ENCODE measurements at places on chromosomes 3 and 15. TPM values are rescaled to one million over a fixed set of nuclear protein-coding genes. Genes with fewer than 3 reads are reported as not detected.

Gene POLR2M
- total RNA-seq: 222 TPM

Gene TMEM212
- not detected for total RNA-seq

Gene TMIE
- 0.85 TPM for total RNA-seq

Gene PCSK6
- total RNA-seq: 6.6 TPM

Gene SNTN
- 0.24 TPM for total RNA-seq

Gene GP5
- 0.83 TPM for total RNA-seq

DNA sequence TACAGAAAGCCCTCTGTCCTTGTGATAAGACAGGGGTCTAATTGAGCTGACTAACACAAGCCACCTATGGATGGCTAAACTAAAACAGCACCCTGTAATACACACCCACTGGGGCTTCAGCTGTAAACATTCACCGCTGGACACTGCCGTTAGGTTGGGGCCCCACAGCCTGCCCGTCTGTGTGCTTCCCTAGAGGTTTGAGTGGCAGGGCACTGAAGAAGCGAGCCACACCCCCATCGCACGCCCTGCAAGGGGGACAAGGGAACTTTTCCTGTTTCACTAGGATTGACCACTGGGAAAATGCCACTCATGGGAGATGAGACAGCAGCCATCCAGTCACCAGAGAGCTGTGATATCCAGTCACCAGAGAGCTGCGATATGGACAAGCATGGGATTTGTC lies 335.7 kb upstream of the CFAP20DC start:
- DNase-seq: no peak

- no peak for DNase-seq
These were observed 518.4 kb upstream of the UBE2E2 start for GRCh38 chr3:22684739-22685138.

- no peak for DNase-seq
These were observed 9.1 kb upstream of the USP3 start for GRCh38 chr15:63495343-63495742.

GRCh38 chr3:48697952-48698351 lies 12.2 kb upstream of the NCKIPSD start:
- DNase-seq: peak; percentile 13

DNA sequence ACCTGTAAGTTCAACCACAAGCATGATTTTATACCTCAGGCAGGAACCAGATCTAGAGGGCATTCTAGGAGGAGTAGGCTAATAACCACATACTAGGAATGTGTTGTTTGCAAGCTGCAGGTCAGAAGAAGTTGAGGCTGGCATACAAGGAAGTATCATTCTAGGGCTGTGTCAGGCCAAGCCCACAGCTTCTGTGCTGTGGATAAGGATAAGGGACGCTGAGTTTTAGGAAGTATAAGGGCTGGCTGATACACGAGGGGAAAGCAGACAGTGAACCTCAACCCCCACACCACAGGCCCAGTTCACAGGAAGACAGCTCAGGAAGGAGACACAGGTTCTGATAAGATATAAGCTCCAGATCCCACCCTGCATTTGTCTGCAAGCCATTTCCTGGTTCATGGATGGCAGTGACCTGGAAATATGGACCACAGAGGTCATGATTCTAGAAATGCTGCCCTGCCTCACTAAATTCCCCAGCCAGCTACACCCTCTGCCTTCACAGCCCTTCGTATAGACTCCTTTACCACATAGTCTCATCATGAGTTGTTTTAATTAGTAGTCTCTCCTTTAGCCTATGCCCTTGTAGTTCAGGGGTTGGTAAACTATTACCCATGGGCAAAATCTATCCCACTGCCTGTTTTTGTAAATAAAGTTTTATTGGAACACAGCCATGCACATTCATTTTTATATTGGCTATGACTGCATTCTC lies 260.7 kb downstream of the OPA1 start:
- no peak for DNase-seq

GRCh38 chr3:109165905-109166304 lies 29.4 kb downstream of the C3orf85 start:
- DNase-seq: no peak

DNA sequence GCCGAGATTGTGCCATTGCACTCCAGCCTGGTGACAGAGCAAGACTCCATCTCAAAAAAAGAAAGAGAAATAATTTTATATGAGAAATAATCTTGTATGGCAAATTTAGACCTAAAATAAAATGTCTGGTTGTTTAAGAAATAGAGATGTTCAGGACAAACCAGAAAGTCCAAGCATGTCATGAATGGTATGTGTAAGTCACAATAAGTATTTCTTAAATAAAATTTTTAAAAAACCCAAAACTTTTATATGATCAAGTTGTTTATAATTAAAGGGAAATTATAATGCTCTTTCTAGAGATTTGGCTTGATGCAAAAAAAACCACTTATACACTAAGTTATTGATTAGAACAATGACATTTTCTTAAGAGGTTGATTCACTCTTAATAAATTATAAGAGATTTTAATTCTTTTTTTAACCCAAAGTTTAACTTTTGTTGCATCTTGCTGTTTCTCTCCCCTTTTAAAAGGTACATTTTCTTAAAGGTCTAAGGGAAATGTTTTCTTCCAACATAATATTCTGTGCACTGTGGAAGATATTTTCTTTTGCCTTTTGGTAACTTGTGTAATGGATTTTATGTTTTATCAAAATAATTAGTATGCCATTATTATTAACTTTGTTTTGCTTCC lies 105.7 kb downstream of the RTP4 start:
- no peak for DNase-seq

DNA sequence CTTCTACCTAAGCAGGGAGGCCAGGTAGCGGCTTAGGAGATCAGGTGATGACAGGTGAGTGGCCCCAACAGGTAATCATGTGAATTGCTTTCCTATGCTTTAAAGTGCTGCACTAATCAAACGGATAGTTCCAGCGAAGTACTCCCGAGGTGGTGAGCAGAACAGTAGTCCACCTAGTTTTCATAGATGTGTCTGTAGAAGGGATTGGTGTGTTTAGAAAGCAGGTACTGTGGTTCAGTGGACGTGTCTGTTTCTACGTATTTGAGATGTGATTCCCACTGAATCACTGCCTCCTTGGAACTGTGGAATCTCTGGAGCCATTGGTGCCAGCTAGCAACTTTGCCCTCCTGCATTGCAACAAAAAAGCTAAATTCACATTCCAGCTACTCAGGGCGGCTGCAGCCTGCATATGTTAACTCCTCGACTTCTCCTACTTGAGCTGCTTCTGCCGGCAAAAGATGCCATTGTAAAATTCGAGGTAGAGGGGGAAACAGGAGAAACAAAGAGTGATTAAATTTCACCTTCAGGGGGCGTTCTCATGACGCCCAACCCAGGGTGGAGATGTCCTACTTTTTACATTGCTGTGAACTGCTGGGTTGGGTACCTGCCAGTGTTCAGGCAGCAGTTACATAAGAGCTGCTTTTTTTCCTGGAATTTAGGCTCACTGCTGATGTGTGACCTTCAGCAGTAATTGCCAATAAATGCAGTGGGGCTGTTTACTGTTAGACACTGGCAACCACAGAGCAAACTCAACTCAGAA lies 227.3 kb downstream of the ITPR1 start:
- peak; percentile 88 for DNase-seq

- DNase-seq: no peak
These were observed 796.2 kb downstream of the NR2F2 start for GRCh38 chr15:97126553-97127233.

GRCh38 chr15:52234596-52235541 lies 43.7 kb upstream of the GNB5 start:
- no peak for DNase-seq

DNA sequence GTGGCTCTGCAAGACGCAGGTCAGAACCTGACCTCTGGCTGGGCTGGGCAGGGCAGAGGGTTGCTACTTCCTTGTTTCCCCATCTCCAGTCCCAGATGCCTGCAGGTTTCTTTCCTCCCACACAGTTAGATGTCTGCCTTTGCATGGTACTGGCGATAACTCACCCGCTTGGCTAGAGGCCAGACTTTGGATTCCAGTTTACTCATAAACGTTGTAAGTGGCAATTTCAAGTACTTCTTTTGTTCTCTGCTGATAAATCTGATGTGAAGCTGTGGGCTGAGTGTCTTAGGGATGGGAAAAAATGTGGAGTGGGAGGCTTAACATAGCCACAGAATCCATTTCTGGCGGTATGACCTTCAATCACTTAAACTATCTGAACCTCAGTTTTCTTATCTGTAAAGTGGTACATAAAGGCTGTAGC lies 194.2 kb downstream of the EBLN2 start:
- DNase-seq: peak; percentile 79

GRCh38 chr3:13208706-13209633 lies 135.7 kb upstream of the IQSEC1 start:
- DNase-seq: no peak
